Activated CD4-positive, alpha-beta T cell treated with anti-CD3 and anti-CD28 coated beads, Interleukin-2, Interleukin-4, amounts not matched to agents 100 ng/mL and 50 ng/mL, durations not matched to agents 16 hours and 8 hours (primary cell): ENCODE measurements at places on chromosomes 5 and 9.

DNA sequence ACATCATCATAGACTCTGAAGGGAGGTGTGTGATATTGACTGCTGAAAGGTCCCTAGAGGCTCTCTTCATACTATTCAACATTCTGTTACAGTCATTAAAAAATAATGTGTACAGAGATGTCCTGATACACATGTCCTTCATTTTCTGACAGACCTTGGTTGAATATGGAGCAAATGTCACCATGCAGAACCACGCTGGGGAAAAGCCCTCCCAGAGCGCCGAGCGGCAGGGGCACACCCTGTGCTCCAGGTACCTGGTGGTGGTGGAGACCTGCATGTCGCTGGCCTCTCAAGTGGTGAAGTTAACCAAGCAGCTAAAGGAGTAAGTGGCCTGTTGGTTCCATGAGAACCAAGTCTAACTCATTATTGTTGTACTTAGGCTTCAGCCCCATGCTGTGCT is 132.4 kb downstream of the SNCAIP start:
- DNase-seq: no peak

DNA sequence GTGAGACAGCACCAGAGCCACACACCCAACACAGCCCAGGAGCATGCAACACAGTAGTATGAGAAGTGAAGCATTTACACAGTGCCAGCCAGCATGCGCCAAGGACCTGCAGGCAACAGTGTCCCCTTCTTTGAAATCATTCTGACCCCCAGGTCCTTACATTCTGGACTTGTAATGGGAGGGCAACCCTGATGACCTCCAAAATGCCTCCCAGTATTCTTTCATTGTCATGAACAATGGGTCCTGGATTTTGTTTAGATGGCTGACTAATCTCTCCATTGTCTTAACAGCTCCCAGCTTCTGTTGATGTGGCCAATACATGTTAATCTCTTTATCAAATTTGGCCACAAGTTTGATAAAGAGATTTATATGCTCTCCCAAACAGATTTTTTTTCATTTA is 417.1 kb downstream of the DMRTA1 start:
- DNase-seq: no peak

GRCh38 chr5:116406306-116407041 is 168.1 kb downstream of the SEMA6A start:
- no peak for DNase-seq

DNA sequence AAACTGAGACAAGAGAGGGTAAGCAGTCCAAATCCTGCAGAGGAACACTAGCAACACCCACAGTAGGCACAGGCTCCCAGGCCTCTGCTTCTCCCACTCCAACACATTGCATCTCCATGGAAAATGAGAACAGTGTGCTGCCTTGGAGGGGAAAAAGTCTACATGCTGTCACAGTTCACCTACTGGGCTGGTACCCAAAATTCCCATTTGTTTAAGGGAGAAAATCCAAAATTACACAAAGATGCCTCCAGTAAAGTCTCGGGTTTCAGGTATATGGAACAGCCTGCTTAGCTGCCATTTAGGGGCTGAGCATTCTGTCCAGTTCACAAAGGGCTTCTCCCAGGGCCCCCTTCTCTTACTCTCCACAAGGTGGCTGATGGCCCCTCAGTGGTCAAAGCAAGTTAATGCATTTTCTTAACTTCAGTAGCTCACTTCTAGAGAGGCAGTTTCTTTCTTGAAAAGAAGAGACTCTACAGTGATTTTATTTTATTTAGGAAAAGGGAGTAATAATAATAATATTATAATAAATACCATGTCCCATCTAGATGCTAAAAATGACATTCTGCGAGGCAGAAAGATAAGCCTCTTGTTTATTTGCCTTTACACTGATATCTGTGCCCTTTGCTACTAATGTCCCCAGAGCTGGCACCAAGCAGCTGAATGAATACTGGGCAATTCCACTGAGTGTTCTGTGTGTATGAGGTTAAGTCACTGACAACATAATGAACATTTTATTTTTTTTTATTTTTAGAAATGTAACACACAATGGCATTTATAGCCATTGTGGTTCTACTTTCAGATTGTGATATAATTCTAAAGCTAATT is 89.4 kb downstream of the RGS7BP start:
- no peak for DNase-seq

- no peak for DNase-seq
Measured at GRCh38 chr5:10981932-10982331, 220.9 kb upstream of the DAP start.

GRCh38 chr9:14312719-14313377 is 1.1 kb downstream of the NFIB start:
- no peak for DNase-seq

- DNase-seq: no peak
Measured at GRCh38 chr5:96638561-96638960, 23.6 kb upstream of the CAST start.

- DNase-seq: no peak
Measured at GRCh38 chr5:147073098-147073497, 161.7 kb upstream of the STK32A start.

- DNase-seq: no peak
Measured at GRCh38 chr5:143187495-143187894, 216.0 kb downstream of the NR3C1 start.
